T-helper 17 cell (primary cell): ENCODE measurements at places on chromosomes 4 and X.

DNA sequence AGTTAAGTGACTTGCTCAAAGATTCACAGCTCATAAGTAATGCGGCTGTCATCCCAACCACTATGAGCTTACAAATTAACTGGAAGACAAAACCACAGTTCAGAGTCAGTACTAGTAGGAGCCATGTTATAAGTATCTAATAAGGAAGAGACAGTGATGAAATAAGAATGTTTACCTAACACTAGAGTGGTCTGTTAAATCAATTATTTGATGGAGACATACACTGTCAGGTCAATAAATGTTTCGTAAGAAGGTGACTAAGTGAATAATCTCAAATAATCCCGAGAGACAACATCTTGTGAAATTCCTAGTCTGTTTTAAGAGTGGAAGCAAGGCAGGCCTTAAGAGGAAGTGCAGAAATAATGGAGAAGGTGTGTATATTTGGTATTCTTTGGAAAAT lies 25.8 kb upstream of the AMELX start:
- H3K36me3 ChIP-seq = no peaks in the 10 kb centered on the region
- H3K4me1 ChIP-seq = no peaks in the 10 kb centered on the region
- no peak overlapping the region for H3K4me3 ChIP-seq
- H3K27ac ChIP-seq = no peak overlapping the region

DNA sequence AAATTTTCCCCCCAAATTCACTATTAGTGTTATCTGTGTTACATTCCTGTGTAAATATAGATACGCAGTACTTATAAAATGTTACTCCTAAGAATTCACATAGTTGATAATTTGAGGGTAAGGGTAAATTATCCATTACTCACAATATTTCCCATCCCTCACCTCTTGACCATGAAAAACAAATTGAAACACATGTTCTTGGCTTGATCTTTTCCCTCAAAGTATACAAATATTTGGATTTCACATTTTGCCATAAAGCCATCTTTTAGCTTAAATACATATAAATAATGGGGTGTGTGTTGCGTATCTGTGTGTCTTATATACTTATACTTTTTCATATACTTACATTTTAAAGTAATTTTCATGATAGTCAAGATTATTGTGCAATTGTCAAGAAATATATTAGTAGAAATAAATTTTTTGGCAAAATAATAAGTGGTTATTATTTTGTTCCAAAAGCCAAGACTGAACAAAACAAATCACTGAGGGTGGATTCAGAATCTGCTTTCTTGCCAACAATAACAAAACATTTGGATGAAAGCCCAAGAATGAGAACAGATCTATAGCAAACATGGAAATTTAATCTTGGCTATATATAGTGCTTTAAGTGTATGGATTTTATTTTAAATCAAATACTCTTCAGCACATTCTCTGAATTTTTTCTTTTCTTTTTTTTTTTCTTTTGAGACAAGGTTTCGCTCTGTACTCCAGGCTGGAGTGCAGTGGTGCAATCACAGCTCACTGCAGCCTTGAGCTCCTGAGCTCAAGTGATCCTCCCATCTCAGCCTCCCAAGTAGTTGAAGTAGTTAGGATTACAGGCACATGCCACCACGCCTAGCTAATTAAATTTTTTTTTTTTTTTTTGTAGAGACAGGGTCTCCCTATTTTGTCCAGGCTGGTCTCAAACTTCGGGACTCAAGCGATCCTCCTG lies 48.5 kb upstream of the PRSS48 start:
- no peak for DNase-seq
- H3K4me3 ChIP-seq = no peak overlapping the region
- no peaks in the 10 kb centered on the region for H3K36me3 ChIP-seq
- H3K4me1 ChIP-seq = no peaks in the 10 kb centered on the region
- peaks cover 58% of the 10 kb centered on the region for H3K27me3 ChIP-seq

DNA sequence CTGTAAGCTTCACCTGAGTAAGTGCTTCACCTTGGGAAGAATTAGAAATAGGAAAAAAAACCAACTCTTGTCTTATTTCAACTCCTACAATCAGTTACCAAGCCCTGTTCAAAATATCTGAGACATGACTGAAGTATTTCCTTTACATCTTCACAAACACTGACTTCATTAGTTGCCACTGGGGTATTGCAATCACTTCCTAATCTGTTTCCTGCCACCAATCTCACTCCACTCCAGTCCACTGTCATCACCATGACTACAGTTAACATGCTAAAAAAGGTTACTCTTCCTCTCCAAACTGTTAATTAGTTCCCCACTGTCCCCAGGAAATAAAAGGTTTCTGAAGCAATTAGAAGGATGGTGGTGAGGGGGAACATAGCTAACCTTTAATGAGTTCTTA lies 3.3 kb upstream of the SUPT20HL1 start:
- no peaks in the 10 kb centered on the region for H3K27me3 ChIP-seq
- DNase-seq = no peak
- H3K4me1 ChIP-seq = no peaks in the 10 kb centered on the region
- H3K4me3 ChIP-seq = no peak overlapping the region
- no peak overlapping the region for H3K27ac ChIP-seq

DNA sequence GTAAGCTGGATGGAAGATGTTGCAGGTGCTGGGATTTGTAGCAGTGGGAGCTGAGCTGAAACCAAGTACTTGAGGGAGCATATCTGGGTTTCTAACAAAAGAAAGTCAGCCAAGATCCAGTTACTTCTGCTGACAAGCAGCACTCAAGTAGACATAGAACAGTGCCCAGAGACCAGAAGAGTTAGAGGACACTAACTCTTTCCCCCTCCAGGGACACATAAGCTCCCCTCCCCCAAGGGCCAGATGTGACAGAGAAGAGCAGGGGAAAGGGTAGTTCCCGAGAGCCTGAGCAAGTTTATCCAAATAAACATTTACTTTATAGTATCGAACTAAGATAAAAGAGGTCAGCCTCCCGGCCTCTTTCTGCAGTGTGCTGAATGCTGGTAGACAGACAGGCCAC lies 12.2 kb downstream of the TRPC3 start:
- H3K4me1 ChIP-seq = peaks cover 9% of the 10 kb centered on the region
- no peak overlapping the region for H3K27ac ChIP-seq
- peaks cover 56% of the 10 kb centered on the region for H3K27me3 ChIP-seq
- H3K4me3 ChIP-seq = no peak overlapping the region
- H3K36me3 ChIP-seq = peaks cover 10% of the 10 kb centered on the region

DNA sequence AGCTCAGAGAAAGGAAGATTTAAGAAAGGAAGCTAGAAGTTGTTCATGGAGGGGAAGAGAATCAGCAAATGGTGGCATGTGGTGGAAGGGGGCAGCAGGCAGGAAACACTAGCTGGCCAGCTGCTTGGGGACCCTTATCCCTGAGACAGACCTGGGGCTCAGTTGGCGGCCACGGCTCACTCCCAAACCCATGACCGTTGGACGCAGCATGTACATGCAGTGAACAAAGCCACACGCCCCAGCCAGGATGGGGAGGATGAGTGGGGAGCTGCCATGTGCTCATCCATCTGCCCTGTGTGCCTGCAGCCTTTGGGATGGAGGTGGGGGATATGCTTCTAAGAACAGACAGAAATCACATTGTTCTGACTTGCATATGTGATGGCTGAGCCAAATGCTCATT lies 155.2 kb upstream of the PABPC5 start:
- no peak overlapping the region for H3K27ac ChIP-seq
- no peaks in the 10 kb centered on the region for H3K36me3 ChIP-seq
- no peak overlapping the region for H3K4me3 ChIP-seq
- no peaks in the 10 kb centered on the region for H3K27me3 ChIP-seq

DNA sequence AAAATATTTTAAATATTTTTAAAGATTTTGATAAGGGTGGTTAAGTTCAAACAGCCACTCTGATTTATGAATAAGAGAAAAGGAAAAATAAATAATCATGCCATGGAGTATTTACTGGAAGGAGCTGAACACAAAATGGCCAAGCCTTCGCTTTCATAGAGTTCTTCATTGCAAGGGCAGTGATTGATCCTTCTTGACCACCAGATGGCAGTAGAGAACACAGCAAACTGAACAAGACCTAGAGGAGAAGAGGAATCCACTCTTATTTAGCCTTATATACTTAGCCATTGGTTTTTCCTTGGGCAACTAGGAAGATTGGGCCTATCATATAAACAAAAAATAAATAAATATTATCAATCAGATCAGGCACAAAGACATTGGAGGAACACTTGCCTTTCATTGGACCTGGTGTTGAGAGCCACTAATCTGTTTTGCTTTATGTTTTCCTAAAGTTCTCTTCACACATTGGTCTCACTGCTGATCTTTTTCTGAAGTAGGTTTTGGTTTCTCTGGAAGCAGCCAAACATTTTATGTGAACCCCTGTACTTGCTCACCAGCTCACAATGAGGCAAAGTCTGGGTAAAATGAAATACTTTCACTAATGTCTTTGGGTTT lies 58.1 kb upstream of the PARM1 start:
- peaks cover 2% of the 10 kb centered on the region for H3K4me1 ChIP-seq
- H3K4me3 ChIP-seq = no peak overlapping the region
- no peak for DNase-seq
- H3K27ac ChIP-seq = no peak overlapping the region

GRCh38 chrX:122626871-122627270 lies 557.2 kb upstream of the GRIA3 start:
- no peaks in the 10 kb centered on the region for H3K36me3 ChIP-seq
- no peaks in the 10 kb centered on the region for H3K4me1 ChIP-seq
- no peaks in the 10 kb centered on the region for H3K27me3 ChIP-seq
- no peak for DNase-seq
- H3K27ac ChIP-seq = no peak overlapping the region
